ENCODE measurements at places on chromosomes 2 and 18. TPM values are rescaled to one million over a fixed set of nuclear protein-coding genes. Genes with fewer than 3 reads are reported as not detected.

GRCh38 chr2:174051741-174052583 is 86.8 kb upstream of the SP3 start:
- peaks cover 34% of the 10 kb centered on the region for H3K4me1 ChIP-seq
- no peaks in the 10 kb centered on the region for H3K36me3 ChIP-seq
- no peaks in the 10 kb centered on the region for H3K27me3 ChIP-seq
- H3K4me3 ChIP-seq: peak overlapping the region; percentile 13
- no peak for DNase-seq

GRCh38 chr2:188422726-188423125 is 131.1 kb downstream of the GULP1 start:
- DNase-seq: no peak
- no peaks in the 10 kb centered on the region for H3K27me3 ChIP-seq
- H3K27ac ChIP-seq: no peak overlapping the region
- no peaks in the 10 kb centered on the region for H3K4me1 ChIP-seq

GRCh38 chr2:66684289-66684688 is 249.4 kb downstream of the MEIS1 start:
- H3K27me3 ChIP-seq: no peaks in the 10 kb centered on the region
- no peak overlapping the region for H3K4me3 ChIP-seq
- H3K27ac ChIP-seq: no peak overlapping the region
- H3K36me3 ChIP-seq: no peaks in the 10 kb centered on the region
- DNase-seq: no peak

DNA sequence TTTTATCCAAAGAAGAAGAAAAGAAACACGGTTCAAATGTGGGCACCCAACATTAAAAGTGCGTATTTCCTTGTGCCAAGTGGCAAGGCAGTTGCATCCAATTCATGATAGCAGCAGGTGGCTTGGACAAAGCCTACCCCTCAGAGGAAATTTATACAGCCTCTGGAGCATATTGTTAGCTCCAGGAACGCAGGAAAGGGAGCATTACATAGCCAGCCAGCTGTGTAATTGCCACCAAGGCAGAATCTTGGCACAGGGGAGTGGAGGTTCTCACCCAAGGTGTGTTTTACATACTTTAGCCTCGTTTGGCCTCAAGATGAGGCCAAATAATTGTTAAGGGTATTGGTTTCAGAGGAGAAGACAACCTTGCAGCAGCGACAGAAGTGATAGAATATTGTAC is 526.9 kb downstream of the TMEM182 start:
- no peaks in the 10 kb centered on the region for H3K27me3 ChIP-seq
- DNase-seq: no peak
- H3K4me1 ChIP-seq: no peaks in the 10 kb centered on the region
- no peak overlapping the region for H3K4me3 ChIP-seq
- H3K36me3 ChIP-seq: no peaks in the 10 kb centered on the region
- no peak overlapping the region for H3K27ac ChIP-seq

GRCh38 chr2:137980459-137980858 is 16.2 kb downstream of the HNMT start:
- no peak overlapping the region for H3K4me3 ChIP-seq
- no peak for DNase-seq
- no peak overlapping the region for H3K27ac ChIP-seq
- H3K27me3 ChIP-seq: no peaks in the 10 kb centered on the region

- peak; percentile 73 for DNase-seq
- no peaks in the 10 kb centered on the region for H3K27me3 ChIP-seq
- no peak overlapping the region for H3K27ac ChIP-seq
- peak overlapping the region; percentile 9 for H3K4me3 ChIP-seq
Measured at GRCh38 chr2:67846370-67847070, 216.3 kb downstream of the C1D start.

DNA sequence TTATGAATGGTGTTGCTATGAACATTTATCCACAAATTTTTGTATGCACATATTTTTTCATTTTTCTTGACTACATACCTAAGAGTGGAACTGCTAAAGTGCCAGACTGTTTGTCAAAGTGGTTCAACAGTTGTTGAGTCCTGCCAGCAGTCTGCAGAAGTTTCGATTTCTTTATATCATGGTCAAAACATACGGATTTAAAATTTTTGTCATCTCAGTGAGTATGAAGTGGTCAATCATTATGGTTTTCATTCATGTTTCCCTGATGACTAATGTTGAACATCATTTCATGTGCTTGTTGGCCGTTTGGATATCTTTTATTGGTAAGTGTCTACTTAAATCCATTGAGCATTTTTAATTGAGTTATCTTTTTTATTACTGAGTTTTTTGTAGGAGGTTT is 39.2 kb downstream of the CCDC138 start:
- DNase-seq: no peak
- H3K27ac ChIP-seq: no peak overlapping the region
- no peak overlapping the region for H3K4me3 ChIP-seq

DNA sequence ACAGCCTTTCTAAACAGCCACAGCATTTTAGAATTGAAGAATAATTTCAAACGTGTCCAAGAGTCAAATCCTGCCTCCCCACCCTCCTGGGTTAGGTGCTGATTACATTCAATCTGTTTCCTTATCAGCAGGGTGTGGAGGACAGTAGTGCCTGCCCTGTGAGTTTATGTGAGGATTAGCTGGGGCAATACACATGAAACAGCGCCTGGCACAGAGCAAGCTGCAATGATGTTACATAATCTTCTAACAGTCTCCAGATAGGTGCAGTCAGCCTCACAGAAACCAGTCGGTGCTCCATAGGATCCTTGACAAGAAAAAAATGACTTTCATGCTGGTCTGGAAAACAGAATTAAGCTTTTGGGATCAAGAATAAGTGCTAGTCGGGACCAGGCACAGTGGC is 91.7 kb upstream of the ITGA6 start:
- no peak for DNase-seq
- H3K4me3 ChIP-seq: no peak overlapping the region
- H3K27ac ChIP-seq: no peak overlapping the region

DNA sequence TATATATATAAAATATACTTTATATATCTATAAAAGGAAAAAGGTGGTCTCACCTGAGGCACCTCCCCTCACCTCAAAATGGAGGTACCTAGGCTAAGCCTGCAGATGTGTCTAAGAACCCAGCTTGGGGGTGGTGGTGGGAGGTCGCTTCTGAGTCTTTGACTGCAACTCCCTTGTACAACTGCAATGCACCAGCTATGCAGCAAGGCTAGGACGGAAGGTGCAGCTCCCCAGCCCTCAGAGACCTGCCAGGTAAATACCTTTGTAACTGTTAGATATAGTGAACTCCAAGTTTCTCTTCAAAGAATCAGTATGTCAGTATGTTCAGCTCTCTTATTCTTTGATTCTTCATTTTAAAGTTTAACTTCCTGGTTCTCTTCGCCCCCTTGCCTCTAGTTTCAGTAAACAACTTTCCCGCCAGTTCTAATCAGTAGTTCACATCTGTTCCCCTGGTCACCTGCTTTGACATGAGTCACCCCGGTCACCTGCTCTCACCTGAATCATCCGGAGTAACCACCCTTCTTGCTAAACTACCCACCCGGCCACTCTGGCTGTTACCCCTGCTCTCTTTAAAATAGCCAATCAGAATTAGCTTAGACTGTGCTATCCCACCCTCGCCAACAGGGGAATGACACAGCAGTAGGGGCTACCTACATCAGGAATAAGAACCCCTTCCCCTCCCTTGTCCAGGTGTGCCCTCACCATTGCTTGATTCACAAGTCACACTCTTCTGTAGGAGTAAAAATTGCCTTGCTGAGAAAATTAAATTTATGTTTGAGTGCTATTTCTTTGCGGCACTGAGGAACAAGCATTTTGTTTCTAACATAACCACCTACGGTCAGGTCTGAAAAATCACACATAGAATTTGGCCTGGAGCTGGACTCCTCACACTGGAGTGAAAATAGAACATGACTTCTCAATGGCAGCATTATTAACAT is 24.7 kb upstream of the IMPA2 start:
- no peak for DNase-seq
- no peak overlapping the region for H3K27ac ChIP-seq
- no peaks in the 10 kb centered on the region for H3K27me3 ChIP-seq
- no peaks in the 10 kb centered on the region for H3K36me3 ChIP-seq
- peaks cover 16% of the 10 kb centered on the region for H3K4me1 ChIP-seq

GRCh38 chr2:226652983-226653765 is 146.4 kb downstream of the IRS1 start:
- H3K4me1 ChIP-seq: peaks cover 39% of the 10 kb centered on the region
- H3K27me3 ChIP-seq: no peaks in the 10 kb centered on the region
- H3K36me3 ChIP-seq: no peaks in the 10 kb centered on the region
- H3K4me3 ChIP-seq: no peak overlapping the region
- DNase-seq: no peak
- H3K27ac ChIP-seq: peak overlapping the region; percentile 91

GRCh38 chr2:8965216-8965969 is 38.1 kb downstream of the MBOAT2 start:
- no peak overlapping the region for H3K27ac ChIP-seq
- no peak overlapping the region for H3K4me3 ChIP-seq
- H3K36me3 ChIP-seq: no peaks in the 10 kb centered on the region
- no peaks in the 10 kb centered on the region for H3K27me3 ChIP-seq
- no peak for DNase-seq
- peaks cover 6% of the 10 kb centered on the region for H3K4me1 ChIP-seq

GRCh38 chr18:74613381-74613780 is 15.7 kb downstream of the ZNF407 start:
- H3K27ac ChIP-seq: no peak overlapping the region
- no peaks in the 10 kb centered on the region for H3K4me1 ChIP-seq
- no peaks in the 10 kb centered on the region for H3K36me3 ChIP-seq
- no peak overlapping the region for H3K4me3 ChIP-seq
- DNase-seq: no peak

- H3K4me3 ChIP-seq: no peak overlapping the region
- no peak overlapping the region for H3K27ac ChIP-seq
- DNase-seq: no peak
- no peaks in the 10 kb centered on the region for H3K27me3 ChIP-seq
- no peaks in the 10 kb centered on the region for H3K36me3 ChIP-seq
Measured at GRCh38 chr2:1736045-1736444, 8.3 kb downstream of the PXDN start.

DNA sequence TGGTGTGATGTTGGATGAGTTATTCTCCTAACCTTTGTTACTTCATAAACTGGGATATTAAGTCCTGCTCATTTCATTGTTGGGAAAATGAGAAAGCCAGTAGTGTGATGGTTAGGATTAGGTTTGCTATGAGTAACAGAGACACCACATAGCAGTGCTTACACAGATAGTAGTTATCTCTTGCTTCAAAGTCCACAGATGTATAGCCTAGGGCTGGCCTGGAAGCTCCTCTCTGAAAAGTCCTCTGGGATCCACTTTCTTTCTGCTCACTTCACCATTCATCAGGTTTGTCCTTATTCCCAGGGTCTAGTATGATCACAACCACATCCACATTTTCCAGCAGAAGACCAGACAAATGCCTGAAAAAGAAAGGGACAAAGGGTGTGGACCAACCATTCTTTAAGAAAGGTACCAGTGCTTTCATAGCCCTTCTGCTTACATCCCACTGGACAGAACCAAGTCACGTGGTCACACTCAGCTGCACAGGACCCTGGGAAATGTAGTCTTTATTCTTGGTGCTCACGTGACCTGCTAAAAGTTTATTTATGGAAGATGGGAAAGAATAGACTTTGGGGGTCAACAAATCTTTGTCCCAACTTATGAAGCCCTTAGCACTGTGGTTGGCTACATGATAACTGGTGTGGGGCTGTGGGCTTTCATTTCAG is 108.9 kb downstream of the INSIG2 start:
- H3K36me3 ChIP-seq: no peaks in the 10 kb centered on the region
- no peak for DNase-seq
- no peak overlapping the region for H3K4me3 ChIP-seq
- H3K4me1 ChIP-seq: no peaks in the 10 kb centered on the region
- no peak overlapping the region for H3K27ac ChIP-seq
- no peaks in the 10 kb centered on the region for H3K27me3 ChIP-seq

DNA sequence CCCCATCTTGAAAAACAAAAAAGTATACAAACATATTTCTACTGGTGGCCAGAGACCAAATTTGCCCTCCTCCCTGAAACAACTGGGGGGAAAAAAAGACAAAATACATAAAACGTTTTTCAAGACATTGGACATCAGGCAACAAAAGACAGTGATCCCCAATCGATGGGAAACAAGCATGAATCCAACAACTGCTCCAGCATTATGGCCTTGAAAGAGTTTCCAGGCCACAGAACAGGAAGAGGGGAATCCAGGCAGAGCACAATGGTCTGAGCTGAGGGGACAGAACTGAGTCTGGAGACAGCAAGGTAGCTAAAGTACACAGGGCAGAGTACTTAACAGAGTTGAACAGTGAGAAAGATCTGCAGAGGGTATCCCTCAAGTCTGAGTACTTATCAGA is 4.4 kb downstream of the CCDC88A start:
- H3K27ac ChIP-seq: no peak overlapping the region
- peaks cover 6% of the 10 kb centered on the region for H3K36me3 ChIP-seq
- H3K4me3 ChIP-seq: no peak overlapping the region
- H3K4me1 ChIP-seq: no peaks in the 10 kb centered on the region

- no peak overlapping the region for H3K27ac ChIP-seq
- H3K27me3 ChIP-seq: no peaks in the 10 kb centered on the region
- H3K36me3 ChIP-seq: no peaks in the 10 kb centered on the region
Measured at GRCh38 chr2:195505701-195506100, 151.3 kb upstream of the SLC39A10 start.

DNA sequence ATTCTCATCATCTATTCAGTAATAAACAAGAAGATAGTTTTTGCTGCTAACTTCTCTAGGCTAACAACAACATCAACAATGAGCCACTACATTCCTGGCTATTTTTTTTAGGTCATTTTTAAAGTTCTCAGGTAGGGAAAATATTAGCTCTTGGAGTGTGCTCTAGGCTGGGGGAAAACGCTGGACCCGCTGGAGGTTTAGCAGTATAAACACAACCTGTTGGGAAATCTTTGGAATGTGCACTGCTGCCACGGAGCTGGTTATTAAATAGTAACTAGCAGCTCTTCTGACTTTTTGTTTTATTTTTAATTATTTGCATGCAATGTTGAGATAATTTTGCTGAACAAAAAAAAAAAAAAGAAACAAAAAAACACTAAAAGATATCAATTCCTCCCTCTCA is 892.1 kb upstream of the ACVR2A start:
- no peak overlapping the region for H3K27ac ChIP-seq
- no peaks in the 10 kb centered on the region for H3K4me1 ChIP-seq
- DNase-seq: no peak
- H3K4me3 ChIP-seq: no peak overlapping the region

DNA sequence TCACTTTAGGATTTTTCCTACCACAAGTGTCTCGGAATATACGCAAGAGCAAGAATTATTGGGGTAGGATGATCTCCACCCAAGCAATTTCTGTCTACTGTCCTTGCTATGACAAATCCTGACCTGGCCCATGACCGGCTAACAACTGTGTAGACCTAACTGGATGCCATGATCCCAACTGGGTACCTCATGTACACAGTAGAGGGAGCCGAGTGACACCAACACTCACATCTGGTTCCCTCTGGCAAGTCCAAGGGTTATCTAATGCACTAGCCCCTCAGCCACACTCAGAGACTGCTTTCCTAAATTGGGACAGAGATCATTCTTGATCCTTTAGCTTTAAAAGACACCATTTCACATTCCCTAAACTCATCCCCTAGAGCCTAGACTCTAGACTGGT is 60.7 kb upstream of the ZNF532 start:
- no peaks in the 10 kb centered on the region for H3K27me3 ChIP-seq
- no peak overlapping the region for H3K27ac ChIP-seq
- no peaks in the 10 kb centered on the region for H3K36me3 ChIP-seq
- DNase-seq: no peak

DSC3 gene
- 103 TPM for polyA plus RNA-seq

HOXD8 gene
- 0.05 TPM for polyA plus RNA-seq

PDIA6 gene
- polyA plus RNA-seq: 310 TPM

IL1RL1 gene
- 1.3 TPM for polyA plus RNA-seq

DCDC2C gene
- not detected for polyA plus RNA-seq

C2orf66 gene
- 0.32 TPM for polyA plus RNA-seq

SCN1A gene
- polyA plus RNA-seq: not detected

HOXD1 gene
- polyA plus RNA-seq: not detected

SPOPL gene
- 9.1 TPM for polyA plus RNA-seq
